ENCODE measurements at places on chromosomes 3 and 15.
A peak's percentile ranks its signal among the peaks of the same experiment; 100 is the strongest.

GRCh38 chr3:53996141-53996874 lies 104.6 kb upstream of the SELENOK start:
- no peak for DNase-seq

DNA sequence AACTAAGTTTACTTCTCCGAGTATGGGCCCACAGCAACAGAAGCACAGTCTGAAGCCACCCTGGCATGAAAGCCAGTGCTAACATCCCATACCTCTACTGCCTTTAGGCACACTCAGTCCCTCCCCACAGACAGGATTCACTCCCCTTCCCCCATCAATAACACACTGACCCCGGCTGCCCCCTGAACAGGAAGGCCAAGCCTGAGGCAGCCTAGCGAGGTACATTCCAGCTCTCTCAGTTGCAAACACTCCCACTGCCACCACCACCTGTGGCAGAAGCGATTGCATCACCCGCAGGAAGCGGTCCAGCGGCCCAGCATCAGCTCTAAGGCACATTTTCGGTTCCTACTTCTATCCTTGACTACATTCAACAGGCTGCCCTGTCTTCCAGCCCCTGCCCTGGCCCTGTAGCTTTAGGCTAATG lies 7.0 kb upstream of the BMF start:
- DNase-seq: no peak

GRCh38 chr3:109353057-109353456 lies 15.7 kb upstream of the DPPA4 start:
- no peak for DNase-seq

GRCh38 chr3:50112462-50112861 lies 23.7 kb downstream of the RBM5 start:
- no peak for DNase-seq

- DNase-seq: no peak
Measured at GRCh38 chr15:66933932-66934867, 131.2 kb upstream of the SMAD3 start.

DNA sequence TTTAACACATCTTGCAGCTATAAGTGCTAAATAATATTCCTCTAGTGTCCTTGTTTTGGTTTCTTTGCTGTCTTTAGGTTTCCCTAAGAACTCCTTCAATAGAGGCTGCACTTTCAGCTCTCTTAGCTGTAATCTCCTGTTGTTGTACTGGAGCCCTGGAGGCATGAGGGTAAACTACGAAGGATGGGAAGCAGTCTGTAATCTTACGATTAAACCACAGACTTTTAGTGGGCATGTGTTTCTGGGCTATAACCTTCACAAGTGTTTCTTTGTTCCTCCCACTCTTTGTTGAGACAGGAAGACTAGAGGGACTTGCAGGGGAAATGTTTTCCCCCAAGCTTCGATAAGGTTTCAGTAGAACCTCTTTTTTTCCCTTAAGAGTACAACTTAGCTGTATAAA lies 1058.1 kb downstream of the NSUN3 start:
- no peak for DNase-seq

- DNase-seq: no peak
Measured at GRCh38 chr3:127839099-127839498, 16.8 kb upstream of the MGLL start.

- peak; percentile 38 for DNase-seq
Measured at GRCh38 chr3:108416111-108416869, 94.1 kb downstream of the MYH15 start.

DNA sequence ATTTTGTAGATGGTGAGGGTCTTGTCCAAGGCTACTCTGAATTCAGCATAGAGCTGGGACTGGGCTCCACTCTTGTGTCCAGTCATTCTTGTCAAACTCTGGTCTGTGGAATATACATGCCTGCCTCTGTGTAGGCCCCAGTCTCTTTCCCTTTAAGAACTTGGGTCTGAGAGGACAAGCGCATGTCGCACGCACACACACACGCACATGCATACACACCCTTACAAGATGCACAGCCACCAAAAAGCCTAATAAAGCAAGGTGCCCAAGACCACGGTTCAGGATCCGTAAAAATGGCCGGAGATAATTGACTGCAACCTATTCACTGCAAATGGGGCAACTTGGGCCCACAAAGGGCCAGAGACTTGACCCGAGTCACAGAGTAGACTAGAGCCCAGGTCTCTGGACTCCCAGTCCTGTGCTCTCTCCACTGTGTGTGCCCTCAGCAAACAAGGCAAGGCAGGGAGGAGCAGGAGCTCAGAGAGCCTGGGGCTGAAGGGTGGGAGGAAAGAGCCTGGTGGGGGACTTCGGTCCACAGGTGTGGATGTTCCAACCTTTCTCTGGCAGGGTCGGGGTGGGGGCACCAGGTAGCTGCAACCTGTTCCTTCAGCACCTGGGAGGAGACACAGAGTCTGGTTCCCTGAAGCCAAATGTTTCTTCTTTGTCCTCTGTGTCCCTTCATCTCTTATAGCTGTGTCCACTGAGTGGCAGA lies 914 bp upstream of the PAQR5 start:
- DNase-seq: no peak

GRCh38 chr15:54150255-54150654 lies 172.0 kb downstream of the UNC13C start:
- no peak for DNase-seq

DNA sequence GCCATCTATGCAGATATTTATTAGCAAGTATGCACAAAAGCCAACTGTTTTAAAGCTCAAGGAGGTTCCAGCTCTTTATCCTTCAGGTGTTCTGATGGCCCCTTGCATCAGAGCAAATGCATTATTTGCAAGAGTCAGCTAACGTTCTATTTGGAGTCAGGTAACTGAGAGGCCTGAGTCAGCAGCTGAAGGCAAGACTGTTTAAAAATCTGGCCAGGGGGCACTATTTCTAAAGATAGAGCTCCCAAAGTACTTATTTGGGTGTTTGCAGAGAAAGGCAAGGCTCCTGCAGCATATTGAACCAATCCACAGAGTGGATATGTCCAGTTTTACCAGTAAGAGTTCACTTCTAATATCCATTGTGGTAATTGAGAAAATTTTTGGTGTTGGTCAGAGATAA lies 146.1 kb downstream of the LRTM1 start:
- DNase-seq: no peak

DNA sequence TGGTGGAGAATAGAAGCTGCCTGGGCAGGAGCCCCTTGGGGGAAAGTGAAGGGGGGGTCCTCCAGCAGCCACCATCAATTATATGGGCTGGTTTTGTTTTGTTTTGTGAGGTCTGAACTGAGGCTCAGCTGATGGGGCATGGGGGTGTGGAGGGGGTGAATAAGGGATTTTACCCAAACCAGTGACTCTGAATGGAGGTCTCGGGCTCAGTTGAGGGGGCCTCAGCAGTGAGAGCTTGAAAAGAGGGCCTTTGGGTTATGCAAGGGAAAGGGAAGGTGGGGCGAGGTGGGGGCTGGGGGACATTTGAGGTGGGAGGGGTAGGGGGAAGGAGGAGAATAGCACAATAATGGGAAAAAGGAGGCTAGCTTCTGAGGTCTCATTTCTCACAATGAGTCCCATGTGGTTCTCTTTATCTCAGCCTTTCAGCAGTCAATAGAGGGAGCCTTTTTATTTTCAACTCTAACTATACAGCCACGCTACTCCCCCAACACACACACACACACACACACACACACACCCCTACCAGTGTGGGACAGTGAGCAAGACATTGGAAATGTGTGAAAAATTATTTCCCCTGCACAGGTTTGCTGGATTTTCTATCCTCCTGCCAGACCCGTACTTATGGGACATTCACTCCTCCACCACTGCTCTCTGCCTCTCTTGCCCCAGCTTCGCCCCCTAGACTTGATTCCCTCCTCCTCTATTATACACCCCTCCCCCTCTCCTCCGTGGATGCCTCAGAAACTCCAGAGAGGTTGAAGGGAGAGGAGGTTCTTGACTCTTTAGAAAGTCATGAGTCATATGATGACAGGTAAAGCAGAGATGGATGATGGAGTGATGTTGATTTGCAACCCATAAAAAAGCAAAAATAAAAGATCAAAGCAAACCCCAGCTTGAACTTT lies 96.0 kb downstream of the GTPBP8 start:
- no peak for DNase-seq

DNA sequence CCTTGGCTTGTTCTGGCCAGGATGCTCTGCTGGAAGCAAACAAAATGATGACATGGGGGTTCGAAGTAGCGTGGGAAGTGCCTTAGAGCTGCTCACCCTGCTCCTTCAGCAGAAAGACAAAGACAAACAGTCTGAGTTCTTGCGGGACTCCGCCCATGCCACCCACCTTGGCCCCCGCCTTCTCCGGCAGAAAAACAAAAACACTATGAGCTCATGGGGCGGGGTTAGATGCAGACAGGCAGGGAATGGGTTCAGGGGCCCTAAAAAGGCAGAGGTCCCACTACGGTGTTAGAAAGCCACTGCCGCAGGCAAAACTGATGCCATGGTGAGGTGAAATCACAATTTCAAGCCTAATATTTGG lies 9.7 kb upstream of the NCKIPSD start:
- DNase-seq: no peak

GRCh38 chr3:57287205-57287604 lies 5.3 kb downstream of the ASB14 start:
- no peak for DNase-seq

DNA sequence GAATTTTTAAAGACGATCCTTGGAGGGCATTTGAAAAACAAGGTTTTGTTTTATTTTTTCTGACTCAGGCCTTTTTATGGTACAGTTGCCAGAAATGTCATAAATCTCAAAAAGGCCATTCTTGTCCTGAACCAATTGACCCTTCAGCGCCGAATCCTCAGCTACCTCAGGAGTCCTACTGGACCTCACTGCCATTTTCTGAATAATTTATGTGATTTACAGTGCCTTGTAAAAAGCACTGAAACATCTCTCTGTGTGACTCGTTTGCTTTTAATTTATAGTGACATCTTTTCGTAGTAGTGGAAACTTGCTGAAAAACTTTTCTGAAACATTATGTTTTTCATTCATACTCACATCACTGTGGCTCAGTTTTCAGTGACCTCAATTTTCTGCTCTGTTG lies 72.2 kb upstream of the ARL6 start:
- DNase-seq: no peak

All from kidney capillary endothelial cell (primary cell).